Stimulated activated CD8-positive, alpha-beta memory T cell treated with anti-CD3 and anti-CD28 coated beads, Interleukin-15, amount 100 ng/mL, for 1 hour (primary cell): ENCODE measurements at places on chromosomes 12 and 14.

DNA sequence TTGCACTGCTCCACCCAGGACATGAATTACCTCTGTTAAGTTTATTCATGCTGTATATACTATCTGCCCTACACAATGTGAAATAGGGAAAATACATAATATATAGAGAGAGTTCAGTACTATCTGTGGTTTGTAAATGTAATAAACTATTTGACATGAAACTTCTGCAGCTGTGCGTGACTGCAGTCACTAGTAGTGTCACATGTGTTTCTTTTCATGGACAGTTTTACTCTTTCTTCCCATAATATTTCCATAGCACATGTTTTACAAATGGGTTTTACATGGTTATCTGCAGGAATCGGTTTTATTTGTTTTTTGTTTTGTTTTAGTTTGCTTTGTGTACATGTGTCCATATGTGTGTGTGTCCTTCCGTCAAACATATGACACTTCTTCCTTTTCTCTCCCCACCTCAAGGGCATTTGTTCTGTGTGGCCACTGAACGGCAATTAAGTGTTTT lies 1644.1 kb upstream of the FLRT2 start:
- DNase-seq, result no peak

DNA sequence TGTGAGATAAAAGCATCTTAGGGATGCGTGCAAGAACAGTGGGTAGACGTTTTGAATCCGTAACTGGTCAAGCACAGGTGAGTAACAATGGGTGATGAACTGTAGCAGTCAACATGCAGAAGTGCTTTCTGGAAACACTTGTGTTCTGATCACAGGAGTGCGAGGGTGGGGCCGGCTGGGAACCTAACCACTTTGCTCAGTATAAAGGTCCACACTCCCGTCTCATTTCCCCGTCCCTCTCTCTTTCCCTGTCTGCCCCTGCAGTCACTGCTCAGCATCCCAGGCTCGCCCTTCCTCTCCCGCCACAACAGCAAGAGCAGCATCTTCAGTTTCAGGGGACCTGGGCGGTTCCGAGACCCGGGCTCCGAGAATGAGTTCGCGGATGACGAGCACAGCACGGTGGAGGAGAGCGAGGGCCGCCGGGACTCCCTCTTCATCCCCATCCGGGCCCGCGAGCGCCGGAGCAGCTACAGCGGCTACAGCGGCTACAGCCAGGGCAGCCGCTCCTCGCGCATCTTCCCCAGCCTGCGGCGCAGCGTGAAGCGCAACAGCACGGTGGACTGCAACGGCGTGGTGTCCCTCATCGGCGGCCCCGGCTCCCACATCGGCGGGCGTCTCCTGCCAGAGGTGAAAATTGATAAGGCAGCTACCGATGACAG lies 127.1 kb downstream of the FIGNL2 start:
- DNase-seq, result peak; percentile 6

- DNase-seq, result no peak
These were observed 52.6 kb downstream of the GPHB5 start for GRCh38 chr14:63266106-63266505.

DNA sequence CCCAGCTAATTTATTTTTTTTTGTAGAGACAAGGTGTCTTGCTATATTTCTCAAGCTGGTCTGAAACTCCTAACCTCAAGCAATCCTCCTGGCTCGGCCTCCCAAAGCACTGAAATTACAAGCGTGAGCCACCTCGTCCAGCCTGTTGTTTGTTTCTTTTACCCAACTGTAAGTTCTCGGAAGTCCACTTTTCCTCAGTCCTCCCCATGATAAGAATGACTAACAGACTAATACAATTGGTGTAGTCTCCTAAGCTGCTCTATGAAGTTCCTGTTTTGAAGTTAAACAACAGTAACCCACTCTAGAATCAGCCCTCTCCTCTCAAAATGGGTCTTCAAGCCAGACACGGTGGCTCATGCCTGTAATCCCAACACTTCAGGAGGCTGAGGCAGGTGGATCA lies 36.5 kb downstream of the HIGD1C start:
- DNase-seq, result no peak

DNA sequence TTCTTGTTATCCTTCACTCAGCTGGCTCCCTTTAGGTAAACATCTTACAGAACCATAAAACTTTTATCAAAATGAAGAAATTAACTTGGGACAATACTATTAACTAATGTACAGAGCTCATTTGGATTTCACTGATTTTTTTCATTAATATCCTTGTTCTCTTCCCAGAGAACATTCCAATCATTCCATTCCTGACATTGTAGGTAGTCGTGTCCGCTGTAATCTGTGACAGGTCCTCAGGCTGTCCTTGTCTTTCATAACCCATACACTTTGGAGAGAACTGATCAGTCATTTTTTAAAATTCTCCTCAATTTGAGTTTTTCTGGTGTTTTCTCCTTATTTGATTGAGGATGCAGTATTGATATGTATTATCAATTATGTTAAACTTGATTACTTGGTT lies 916.8 kb downstream of the GALC start:
- no peak for DNase-seq

DNA sequence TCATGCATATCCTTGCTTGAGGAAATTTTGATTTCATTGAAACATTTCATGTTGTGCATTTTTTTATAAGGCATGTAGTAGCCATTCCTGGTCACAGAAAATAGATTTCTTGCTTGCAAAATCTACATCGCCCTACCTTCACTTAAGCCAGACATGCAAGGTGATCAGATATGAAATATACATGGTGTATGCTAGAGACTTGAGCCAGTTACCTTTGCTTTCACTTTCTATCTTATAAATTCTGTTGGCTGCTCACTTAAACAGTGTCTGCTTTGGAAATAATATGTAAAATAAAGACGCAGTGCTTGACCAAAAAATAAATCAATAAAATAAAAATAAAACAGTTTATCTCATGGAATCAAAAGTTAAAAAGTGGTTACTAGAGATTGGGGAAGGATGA lies 136.5 kb downstream of the LRFN5 start:
- DNase-seq, result no peak

GRCh38 chr14:29587761-29588470 lies 339.7 kb downstream of the PRKD1 start:
- no peak for DNase-seq

- no peak for DNase-seq
These were observed 379.0 kb downstream of the CCER1 start for GRCh38 chr12:90575995-90576394.

DNA sequence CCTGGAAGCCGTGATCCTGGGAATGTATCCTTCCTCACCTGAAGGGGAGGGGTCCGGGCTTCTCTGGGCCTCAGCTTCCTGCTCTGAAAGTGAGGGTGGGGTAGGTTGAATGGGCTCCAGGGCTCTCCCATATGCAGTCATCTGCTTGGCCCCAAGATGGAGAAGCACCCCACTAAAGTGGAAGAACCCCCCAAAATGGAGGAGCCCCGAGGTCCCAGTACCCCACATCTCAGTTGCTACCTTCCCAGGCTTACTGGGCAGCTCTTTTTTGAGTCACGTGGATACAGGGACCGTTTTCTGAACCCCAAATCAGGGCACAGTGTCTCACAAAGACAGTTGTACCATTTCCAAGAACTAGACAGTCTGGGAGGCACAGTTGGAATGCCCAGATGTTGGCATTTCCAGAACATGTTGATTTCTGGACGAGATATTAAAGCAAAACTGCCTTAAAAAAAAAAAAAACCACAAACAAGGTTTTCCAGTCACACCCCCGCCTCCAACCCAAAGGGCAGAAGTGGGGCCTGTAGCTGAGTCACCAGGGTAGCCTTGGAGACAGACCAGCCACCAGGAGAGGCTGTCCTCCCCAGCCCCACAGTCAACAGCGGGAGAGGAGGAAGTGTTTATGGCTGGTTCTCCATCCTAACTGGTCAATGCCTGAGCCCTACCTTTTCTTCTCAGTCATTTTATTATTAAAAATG lies 12.1 kb downstream of the VASH1 start:
- no peak for DNase-seq

DNA sequence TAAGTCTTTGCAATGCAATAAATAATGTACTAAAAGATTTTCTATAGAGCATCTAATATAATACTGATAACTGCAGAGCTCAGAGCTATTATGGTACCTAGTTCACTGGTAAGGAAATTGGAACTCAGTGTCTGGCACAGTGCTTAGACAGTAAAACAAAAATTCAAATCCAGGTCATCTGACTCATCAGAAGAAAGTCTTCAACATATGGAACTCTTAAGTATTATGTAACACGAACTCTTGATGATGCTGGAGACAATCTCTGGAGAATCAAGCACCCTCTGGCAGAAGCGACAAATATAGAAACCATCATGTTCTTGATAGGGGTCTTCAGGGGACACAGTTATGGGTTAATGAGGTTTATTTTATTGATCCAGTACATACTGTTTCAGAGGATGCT lies 37.3 kb upstream of the TRHDE start:
- no peak for DNase-seq

GRCh38 chr12:53623548-53624385 lies 2.4 kb downstream of the ATF7 start:
- DNase-seq, result no peak

DNA sequence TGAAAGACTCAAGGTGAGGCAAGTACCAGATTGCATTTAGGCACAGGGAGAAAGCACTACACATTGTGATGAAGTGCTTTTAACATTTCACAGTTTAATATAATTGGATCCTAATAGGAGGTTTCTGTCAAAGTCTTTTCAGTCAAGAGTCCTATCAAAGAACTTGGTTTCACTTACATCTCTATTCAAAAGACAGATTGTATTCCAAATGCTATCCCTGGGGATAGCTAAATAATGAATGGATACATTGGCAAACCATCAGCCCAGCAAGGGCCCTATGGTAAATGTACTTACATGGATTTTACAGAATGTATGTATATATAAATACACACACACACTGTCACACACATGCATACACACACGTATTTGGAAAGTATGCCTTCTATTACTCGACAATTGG lies 655.5 kb upstream of the FLRT2 start:
- DNase-seq, result no peak

DNA sequence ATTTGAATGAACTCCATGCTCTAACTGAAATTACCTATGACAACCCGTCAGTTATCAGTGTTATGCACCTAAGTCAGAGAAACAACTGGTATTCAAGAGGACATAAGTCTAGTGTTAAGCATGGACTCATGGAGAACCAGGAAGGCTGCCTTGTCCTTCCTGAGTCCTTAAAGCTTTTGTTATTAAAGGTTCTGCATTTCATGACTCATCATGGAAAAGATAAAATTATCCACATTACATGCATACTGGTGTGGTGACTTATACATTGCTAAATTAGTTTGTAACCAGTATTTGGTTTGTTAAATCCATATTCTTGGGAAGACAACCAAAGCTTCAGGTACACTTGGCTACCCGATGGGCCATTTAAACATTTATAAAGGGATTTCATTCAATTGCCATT lies 6.5 kb upstream of the OR4E1 start:
- no peak for DNase-seq

DNA sequence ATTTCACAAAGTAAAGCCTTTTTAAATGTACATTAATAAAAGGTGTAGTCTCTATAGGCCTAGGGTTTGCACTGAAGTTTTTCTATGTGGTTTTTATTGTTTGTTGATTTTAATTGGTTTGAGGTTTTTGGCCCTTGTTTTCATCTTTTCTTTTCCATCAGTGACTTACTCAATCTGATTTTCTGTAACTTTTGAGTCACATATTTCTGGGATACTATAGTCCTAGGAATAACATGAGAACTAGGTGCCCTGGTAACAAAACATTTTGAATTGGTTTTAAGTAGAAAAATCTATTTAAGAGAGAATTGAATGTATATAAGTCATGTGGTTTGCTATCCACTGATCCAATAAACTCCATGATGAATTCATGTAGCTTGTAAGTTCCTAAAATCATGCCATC lies 311.9 kb downstream of the CEP128 start:
- no peak for DNase-seq

DNA sequence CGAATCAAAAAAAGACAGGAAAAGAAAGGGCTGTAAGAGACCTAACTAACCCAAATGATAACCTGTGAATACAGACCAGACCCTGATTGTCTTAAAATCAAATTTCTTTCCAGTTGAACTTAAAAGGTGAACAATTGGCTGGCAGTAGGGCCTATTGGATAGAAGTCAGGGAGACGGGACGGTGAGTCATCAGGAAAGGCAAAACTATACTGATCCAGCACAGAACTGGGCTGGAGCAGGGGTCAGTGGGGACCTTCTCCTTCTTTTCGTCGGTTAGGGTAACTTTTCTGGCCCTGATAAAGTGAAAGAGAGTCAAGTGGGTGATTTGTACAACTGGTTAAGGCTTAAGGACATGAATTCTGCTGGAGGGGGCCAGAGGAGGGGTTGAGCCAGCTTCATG lies 84.9 kb upstream of the OTX2 start:
- no peak for DNase-seq

GRCh38 chr14:47427629-47428028 lies 247.8 kb downstream of the MDGA2 start:
- DNase-seq, result no peak

DNA sequence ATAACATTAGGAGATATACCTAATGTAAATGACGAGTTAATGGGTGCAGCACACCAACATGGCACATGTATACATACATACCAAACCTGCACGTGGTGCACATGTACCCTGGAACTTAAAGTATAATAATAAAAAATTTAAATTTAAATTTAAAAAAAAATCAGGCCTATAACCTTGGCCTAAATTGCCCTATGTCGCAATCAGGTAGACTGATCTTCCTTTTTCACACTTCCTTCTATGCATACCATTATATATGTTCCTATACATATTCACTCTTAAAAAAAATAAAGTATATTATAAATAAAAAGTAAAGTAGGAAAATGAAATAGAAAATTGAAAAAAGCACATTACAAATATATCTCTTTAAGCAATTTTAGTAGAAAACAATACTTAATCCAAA lies 117.7 kb upstream of the GARIN2 start:
- no peak for DNase-seq

DNA sequence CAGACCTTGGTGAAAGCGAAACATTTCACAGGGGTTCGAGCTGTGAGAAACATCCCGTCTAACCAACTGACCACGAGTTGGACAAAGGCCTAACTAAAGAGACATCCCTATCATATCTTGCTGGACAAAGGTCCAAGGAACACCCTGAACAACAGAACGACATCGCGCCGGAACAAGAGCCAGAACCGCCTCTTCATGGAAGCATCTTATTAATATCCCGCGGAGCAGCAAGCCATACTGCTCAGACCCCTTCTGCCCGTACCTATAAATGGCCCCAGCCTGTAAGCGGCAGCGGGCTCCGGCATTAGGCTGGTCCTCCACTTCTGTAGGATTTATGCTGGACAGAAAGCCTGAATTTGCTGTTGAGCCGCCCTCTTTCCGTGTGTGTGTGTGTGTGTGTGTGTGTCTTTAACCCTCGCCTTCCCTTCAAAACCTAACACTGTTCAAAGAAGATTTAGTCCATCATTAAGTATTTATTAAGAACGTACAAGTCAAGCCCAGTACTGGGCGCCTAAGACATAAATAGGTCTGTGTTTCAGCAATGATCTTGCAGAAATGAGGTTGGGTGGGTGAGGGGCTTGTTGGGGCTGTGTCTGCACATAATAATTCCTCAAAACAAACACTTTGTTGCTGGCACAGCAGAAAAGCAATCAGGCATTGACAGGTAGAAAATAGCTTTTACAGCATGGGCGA lies 1.9 kb downstream of the SLC6A15 start:
- DNase-seq, result no peak
